HCT116 (cell line): ENCODE measurements at places on chromosomes 5 and 9. TPM values are rescaled to one million over a fixed set of nuclear protein-coding genes. Genes with fewer than 3 reads are reported as not detected.

Gene PLAC8L1
- total RNA-seq, result 2.6 TPM

Gene LCN10
- not detected for total RNA-seq

Gene ENTPD8
- total RNA-seq, result 1.7 TPM

Gene SPDL1
- 28.5 TPM for total RNA-seq

Gene IL13
- total RNA-seq, result not detected

Gene CNTFR
- not detected for total RNA-seq

Gene NR5A1
- total RNA-seq, result 0.64 TPM

Gene SLC6A7
- total RNA-seq, result not detected

Gene SKP2
- 44.3 TPM for total RNA-seq

Gene SPINK13
- total RNA-seq, result not detected

Gene IL33
- not detected for total RNA-seq

Gene FAM221B
- total RNA-seq, result not detected

Gene SPATA31E1
- total RNA-seq, result not detected

Gene VAV2
- 33.2 TPM for total RNA-seq

Gene LMNB1
- 150 TPM for total RNA-seq

Gene IFNK
- not detected for total RNA-seq

Gene WDR31
- 5.9 TPM for total RNA-seq

Gene PCDHGB3
- total RNA-seq, result 0.10 TPM
